ENCODE measurements at places on chromosomes 11 and 22. TPM values are rescaled to one million over a fixed set of nuclear protein-coding genes. Genes with fewer than 3 reads are reported as not detected.
A peak's percentile ranks its signal among the peaks of the same experiment; 100 is the strongest.

GRCh38 chr11:71120471-71120896 lies 131.9 kb downstream of the SHANK2 start:
- DNase-seq, result no peak

- no peak for DNase-seq
These were observed 78.8 kb downstream of the RELT start for GRCh38 chr11:73454987-73455386.

- DNase-seq, result peak; percentile 71
These were observed 19.7 kb downstream of the CTR9 start for GRCh38 chr11:10770626-10771254.

DNA sequence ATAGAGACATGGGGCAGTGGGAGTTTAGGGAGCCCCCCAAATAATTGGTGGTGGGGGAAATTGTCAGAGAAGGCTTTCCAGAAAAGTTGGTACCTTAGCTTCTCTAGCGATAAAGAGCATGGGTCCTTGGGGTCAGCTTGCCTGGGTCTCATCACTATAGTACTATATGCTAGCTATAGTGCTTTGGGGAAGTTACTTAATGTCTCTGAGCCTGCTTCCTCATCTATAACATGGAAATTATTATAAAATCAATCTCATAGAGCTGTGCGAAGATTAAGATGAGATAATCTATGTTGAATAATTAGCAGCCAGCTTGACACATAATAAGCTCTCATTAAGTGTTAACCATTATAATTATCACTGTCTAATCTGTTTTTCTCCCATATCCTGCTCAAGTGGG lies 41.2 kb downstream of the STIM1 start:
- no peak for DNase-seq

- peak; percentile 68 for DNase-seq
These were observed 36.6 kb upstream of the VPREB1 start for GRCh38 chr22:22207845-22208564.

GRCh38 chr22:17159504-17159951 lies 451 bp upstream of the HDHD5 start:
- DNase-seq, result no peak

DNA sequence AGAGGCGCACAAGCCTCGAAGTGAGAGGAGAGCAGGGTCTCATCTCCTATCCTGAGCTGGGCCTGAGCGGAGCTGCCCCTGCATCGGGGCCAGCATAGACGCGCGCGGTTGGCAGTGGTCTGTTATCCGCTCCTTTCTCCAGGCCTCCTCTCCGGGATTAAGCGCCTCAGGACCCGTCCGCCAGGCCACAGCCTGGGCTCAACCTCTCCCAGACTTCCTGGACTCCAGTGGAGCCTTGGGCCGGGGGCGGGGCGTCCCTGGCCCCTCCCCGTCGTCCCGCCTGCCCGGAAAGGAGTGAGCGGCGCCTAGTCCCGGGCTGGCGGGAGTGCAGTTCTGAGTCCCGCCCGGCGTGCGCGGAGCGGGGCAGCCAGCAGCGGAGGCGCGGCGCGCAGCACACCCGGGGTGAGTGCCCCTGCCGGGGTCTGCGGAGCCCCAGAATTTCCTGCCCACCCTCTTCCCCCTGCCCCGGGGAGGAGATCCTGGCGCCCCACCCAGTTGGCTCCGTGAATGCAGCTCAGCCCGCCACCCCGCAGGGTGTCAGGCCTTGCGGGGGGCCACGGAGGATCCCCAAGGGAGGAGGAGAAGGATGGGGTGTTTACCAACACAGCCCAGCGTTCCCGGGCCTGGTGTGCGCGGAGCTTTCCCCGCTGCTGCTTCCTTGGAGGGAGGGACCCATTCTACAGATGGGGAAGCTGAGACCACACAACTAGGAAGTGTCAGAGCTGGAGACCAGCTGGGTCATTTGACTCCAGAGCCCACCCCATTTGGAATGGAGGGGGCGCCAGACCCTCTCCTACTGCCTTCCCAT lies at the start of gene TCIRG1:
TCIRG1 (plus strand) TSS at position 308 of the 808 bp plus-strand sequence. CDS start 2,247 bp downstream, outside the sequence.
- DNase-seq, result peak; percentile 88

- DNase-seq, result no peak
These were observed 466.3 kb upstream of the ARHGAP42 start for GRCh38 chr11:100220801-100221200.

DNA sequence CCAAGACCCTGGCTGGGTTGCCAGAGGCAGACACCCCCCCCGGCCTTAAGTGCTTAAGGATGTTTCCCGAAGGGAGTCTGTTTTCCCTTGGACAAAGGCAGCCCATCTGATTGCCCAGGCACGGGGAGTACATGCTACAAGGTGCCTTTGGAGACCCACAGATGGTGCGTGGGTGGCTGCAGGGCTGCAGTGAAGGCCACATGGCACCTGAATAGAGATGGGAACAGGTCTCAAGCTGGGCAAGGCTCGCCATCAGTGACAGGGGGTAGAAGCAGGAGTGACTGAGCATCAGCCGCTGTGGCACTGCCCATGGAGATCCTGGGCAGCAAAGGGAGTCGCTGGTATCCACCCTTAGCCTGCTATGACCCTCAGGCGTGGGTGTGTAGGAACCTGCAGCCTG lies 2.4 kb downstream of the RTL6 start:
- DNase-seq, result no peak

The OR5B21 gene
- not detected for polyA plus RNA-seq

The OR56B4 gene
- polyA plus RNA-seq, result not detected

The TMEM132A gene
- polyA plus RNA-seq, result 74.3 TPM

The RCE1 gene
- polyA plus RNA-seq, result 47.4 TPM

The CRYBB3 gene
- 0.59 TPM for polyA plus RNA-seq

The ZNRF3 gene
- polyA plus RNA-seq, result 2.7 TPM
